ENCODE measurements at places on chromosomes 12 and 14.
A peak's percentile ranks its signal among the peaks of the same experiment; 100 is the strongest.

DNA sequence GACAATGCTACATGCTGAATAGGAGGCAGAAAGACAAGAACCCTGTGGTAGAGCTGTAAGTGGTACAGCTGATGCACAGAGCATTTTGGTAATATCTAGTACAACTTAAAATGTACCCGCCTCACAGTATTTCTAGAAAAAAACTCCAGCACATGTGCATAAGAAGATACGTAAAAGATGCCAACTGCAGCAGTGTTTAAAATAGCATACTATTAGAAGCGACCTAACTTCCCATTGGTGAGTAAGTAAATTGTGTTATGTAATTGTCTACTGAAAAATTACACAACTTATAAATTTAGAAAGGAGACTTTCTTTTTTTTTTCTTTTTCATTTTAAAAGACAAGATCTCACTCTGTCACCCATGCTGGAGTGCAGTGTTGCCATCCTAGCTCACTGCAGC, 114.3 kb upstream of the CAND1 start:
- no peaks in the 10 kb centered on the region for H3K4me1 ChIP-seq
- H3K27me3 ChIP-seq = no peaks in the 10 kb centered on the region
- H3K36me3 ChIP-seq = no peaks in the 10 kb centered on the region

- no peak for DNase-seq
- H3K27me3 ChIP-seq = peaks cover 8% of the 10 kb centered on the region
- no peak overlapping the region for H3K27ac ChIP-seq
Observed at GRCh38 chr14:76525106-76525821, 149.3 kb downstream of the ESRRB start.

DNA sequence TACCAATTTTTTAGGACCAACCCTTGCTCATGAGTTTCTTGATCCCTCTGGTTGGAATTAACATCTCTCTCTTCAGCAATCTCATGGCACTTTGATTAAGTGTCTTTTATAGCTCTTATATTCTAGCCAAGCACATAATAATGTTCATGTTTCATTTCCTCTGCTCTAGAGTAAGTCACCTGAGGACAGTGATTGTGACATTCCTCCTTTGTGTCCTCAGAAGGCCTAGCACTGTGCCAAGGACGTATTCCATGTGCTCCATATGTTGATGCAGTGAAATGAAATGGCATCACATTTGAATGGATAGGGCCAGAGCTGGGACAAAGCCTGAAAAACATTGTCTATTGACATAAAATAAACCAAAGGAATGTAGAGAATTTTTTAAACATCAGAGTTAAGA, 322.8 kb upstream of the PRICKLE1 start:
- peaks cover 2% of the 10 kb centered on the region for H3K36me3 ChIP-seq
- no peak for DNase-seq
- H3K4me1 ChIP-seq = peaks cover 13% of the 10 kb centered on the region
- H3K4me3 ChIP-seq = no peak overlapping the region

- H3K36me3 ChIP-seq = no peaks in the 10 kb centered on the region
- H3K27ac ChIP-seq = no peak overlapping the region
- no peaks in the 10 kb centered on the region for H3K27me3 ChIP-seq
- no peak for DNase-seq
- peaks cover 24% of the 10 kb centered on the region for H3K4me1 ChIP-seq
- no peak overlapping the region for H3K4me3 ChIP-seq
Observed at GRCh38 chr12:93524386-93525133, 47.9 kb upstream of the SOCS2 start.

DNA sequence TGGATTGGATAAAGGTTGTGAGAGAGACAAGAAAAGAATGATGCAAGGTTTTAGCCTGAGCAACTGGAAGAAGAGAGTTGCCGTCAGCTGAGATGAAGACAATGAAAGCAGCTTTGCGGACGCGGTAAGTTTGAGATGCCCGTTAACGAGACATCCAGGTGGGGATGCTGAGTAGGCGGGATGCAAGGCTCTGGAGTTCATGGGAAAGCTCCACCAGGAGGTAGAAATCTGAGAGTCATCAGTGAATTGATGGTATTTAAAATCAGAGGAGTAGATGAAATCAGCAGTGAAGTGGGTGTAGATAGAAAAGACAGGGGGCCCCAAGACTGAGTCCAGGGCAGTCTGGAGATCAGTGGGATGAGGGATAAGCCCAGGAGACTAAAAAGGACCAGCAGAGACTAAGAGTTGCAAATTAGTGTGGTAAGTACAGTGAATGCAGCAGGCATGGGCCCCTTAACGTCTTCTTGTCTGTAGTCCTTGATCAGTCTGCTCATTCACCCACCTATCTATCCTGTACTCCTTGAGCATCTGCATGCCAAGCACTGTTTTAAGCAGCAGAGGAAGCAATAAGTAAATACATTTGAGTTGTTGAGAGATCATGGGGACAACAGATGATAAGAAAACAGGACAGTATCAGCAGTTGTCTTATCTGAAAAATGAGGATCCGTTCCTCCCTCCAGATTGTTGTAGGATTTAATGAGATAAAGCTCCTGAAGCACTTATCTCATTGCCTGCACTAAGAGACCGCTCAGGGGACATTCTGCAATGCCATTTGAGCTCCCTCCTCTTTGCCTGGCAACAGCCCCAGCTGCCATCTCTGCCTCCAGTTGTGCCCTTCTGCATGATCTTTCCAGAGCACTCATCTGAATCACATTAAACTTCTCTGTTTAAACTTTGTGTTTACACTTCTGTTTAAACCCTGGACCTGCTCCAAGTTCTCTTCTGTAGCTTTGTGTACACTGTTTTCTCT, 91.5 kb downstream of the APAF1 start:
- H3K4me1 ChIP-seq = peaks cover 13% of the 10 kb centered on the region
- no peak overlapping the region for H3K4me3 ChIP-seq
- peaks cover 17% of the 10 kb centered on the region for H3K27me3 ChIP-seq
- H3K27ac ChIP-seq = peak overlapping the region; percentile 34
- no peak for DNase-seq
